HAP-1 (cell line): ENCODE measurements at places on chromosomes 3 and 15.

GRCh38 chr3:36893137-36893557 lies 51.7 kb downstream of the TRANK1 start:
- DNase-seq = no peak

DNA sequence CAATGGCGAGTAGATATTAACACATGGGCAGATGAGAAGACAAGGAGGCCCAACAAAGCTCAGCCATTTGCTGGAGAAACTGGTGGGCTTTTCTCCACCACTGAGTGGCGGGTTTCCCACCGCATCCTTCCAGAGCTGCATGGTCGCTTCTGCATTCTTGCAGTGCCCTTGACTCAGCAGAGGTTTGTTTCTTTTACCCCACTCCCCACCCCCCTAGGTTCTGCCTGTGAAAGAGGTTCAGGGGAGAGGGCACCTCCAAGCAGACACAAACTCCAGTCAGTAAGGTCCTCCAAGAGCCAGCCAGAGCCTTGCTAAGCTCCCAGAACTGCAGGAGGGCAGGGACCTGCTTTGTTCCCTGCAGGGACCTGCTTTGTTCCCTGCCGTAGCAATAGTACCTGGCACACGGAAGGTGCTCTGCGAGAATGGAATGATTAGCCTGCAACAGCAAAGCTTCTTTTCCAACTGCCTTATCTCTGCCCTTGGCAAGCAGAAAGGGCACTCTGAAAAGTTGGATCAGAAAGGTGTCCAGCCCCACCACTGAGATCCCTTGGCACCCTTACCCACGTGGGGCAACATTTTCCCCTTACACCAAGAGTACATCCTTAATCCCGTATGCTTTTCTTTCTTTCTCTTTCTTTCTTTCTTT lies 1.4 kb downstream of the PAQR5 start:
- peak; percentile 36 for DNase-seq

- DNase-seq = peak; percentile 81
Observed at GRCh38 chr3:184371570-184372018, 6.4 kb downstream of the THPO start.

- DNase-seq = no peak
Observed at GRCh38 chr3:129304146-129304961, 25.7 kb downstream of the HMCES start.

GRCh38 chr3:166435469-166436057 lies 598.3 kb upstream of the BCHE start:
- no peak for DNase-seq

DNA sequence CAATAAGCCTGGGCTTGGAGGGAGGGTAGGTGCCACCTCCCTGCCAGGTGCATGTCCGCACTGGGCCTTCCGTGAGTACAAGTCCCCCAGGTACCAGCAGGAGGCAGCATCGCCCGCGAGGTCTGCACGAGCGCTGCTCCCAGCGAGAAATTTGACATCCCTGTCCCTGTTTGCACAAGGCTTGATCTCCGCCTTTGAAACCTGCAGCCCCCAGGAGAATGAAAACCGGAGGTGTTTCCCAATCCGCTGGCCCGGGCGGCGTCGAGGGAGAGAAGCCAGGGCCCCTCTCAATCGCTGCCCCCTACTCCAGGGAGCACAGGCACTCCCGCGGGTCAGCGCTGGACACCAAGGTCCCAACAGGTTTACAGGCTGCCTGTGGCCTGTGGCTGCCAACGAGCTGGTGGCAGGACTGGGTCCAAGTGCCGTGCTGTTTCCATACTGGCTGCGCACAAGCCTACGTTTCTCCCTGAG lies 961 bp downstream of the HAPLN3 start:
- peak; percentile 83 for DNase-seq

GRCh38 chr3:23682646-23683045 lies 123.1 kb upstream of the UBE2E1 start:
- DNase-seq = no peak

- no peak for DNase-seq
Observed at GRCh38 chr3:134236505-134237170, 14.0 kb downstream of the RYK start.

DNA sequence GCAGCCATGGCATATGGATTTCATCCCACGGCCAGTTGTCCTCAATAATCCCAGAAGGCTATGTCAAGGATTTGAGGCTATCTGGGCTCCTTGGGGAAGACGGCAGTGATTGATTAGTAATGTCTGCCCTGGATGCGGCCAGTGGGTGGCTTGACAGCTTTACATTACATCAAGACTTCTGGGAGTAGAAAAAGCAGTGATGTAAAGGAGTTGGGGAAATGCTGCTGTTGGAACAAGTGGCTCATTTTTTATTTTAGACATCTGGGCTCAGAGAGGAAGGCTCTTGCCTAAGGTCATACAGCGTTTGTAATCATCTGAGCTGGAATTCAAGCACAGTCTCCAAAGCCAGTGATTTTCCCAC lies 94.1 kb downstream of the FLNB start:
- DNase-seq = no peak

GRCh38 chr15:92178911-92179310 lies 214.8 kb upstream of the ST8SIA2 start:
- DNase-seq = no peak

GRCh38 chr3:61936344-61936937 lies 375.1 kb downstream of the PTPRG start:
- DNase-seq = no peak

- DNase-seq = no peak
Observed at GRCh38 chr3:134929976-134930375, 134.9 kb downstream of the EPHB1 start.

- DNase-seq = no peak
Observed at GRCh38 chr15:95701410-95701809, 629.1 kb upstream of the NR2F2 start.

GRCh38 chr3:71862371-71863140 lies 77.6 kb upstream of the PROK2 start:
- DNase-seq = no peak

- no peak for DNase-seq
Observed at GRCh38 chr3:74403307-74403706, 211.2 kb downstream of the CNTN3 start.

GRCh38 chr3:194623449-194624290 lies 9.5 kb downstream of the TMEM44 start:
- DNase-seq = no peak

GRCh38 chr3:114154321-114154821 lies 24.5 kb downstream of the DRD3 start:
- DNase-seq = peak; percentile 99

DNA sequence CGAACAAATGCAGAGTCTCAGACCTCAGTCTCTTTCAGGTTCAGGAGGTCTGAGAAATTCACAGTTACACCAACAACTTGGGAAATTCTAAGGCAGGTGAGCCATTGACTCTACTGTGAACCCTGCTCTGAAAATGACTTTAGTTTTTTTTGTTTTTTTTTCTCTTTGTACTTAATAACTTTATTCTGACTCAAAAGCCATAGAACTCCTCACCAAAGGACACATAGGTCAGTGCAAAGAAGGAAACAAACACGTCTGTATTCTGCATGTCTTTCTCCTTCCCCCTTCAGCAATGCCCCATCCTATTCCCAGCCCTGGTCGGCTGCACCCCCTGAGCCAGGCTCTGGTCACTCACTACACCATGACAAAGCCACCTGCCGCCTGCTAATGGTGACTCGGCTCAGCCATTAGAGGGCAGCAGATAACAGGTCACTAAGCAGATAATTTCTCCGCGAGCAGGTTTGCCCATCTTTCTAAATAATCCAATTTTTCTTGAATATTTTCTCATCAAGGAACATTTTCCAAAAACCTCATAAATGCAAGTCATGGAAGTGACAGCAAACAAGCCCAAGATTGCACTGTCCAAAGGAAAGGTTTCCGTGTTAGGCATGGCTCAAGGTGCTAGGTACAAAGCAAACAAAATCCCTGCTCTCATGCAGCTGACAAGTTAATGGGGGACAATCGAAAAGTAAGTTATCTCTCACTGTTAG lies 37.7 kb downstream of the TM4SF4 start:
- peak; percentile 80 for DNase-seq

DNA sequence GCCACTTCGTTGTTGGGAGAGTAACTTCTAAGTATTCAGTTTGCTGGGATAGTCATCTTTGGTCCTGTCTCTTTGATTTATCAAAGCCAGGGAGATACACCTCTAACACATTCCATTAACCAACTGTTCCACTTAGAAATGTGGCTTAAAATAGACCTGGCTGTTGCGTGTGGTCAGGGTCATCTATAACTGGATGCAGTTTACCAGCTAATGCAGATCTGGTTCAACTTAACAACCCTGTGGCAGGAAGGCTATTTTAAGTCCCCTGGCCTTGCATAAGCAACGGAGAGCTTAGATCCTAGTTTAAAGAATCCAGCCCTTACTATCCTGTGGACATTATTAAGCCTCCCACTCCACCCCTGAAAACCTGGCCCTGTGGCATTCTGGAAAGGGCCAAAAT lies 28.1 kb upstream of the CAPN3 start:
- no peak for DNase-seq

DNA sequence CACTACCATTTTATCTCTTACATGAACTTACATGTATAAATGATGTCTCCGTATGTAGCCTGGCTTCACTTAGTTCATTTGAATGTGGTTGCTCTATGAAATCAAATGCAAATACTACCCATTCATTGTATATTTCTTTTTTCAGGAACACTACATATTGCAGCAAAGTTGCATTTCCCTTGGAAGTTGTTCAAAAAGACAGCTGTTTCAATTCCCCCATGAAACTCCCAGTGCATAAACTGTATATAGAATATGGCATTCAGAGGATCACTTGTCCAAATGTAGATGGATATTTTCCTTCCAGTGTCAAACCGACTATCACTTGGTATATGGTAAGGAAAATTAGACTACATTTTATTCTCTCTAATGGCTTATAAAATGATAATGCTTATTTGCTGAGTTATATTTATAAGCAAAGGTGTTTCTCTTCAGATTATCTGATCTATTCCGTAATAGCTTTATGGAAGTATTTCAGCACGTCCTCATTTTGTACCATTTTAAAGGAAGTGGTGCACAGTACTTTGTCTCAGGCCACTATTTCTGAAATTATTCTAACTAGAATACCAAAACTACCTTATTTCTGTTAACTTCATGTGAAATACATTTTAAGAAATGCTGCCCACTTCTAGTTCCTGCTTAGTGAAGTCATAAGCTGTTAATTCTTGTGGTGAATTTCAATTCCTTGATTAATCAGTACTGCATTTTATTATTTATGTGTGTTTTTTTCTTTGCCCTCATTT lies 95.1 kb downstream of the IL1RAP start:
- DNase-seq = no peak

DNA sequence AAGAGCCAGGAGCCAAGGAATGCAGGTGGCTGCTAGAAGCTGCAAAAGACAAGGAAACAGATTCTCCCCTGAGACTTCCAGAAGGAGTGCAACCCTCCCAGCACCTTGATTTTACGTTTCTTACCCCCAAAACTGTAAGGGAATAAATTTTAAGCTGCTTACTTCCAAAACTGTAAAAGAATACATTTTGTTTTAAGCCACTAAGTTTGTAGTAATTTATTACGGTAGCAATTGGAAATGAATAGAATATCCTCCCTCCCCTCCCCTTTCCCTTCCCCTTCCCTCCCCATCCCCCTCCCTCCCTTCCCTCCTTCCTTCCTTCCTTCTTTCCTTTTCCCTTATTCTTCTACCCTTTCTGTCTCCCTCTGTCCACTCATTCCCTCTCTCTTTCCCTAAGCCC lies 203.7 kb upstream of the CFAP20DC start:
- no peak for DNase-seq

DNA sequence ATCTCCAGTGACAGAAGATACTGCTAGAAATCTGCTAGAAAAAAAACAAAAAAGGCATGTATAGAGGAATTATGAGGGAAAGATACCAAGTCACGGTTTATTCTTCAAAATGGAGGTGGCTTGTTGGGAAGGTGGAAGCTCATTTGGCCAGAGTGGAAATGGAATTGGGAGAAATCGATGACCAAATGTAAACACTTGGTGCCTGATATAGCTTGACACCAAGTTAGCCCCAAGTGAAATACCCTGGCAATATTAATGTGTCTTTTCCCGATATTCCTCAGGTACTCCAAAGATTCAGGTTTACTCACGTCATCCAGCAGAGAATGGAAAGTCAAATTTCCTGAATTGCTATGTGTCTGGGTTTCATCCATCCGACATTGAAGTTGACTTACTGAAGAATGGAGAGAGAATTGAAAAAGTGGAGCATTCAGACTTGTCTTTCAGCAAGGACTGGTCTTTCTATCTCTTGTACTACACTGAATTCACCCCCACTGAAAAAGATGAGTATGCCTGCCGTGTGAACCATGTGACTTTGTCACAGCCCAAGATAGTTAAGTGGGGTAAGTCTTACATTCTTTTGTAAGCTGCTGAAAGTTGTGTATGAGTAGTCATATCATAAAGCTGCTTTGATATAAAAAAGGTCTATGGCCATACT lies 4.0 kb downstream of the B2M start:
- no peak for DNase-seq

DNA sequence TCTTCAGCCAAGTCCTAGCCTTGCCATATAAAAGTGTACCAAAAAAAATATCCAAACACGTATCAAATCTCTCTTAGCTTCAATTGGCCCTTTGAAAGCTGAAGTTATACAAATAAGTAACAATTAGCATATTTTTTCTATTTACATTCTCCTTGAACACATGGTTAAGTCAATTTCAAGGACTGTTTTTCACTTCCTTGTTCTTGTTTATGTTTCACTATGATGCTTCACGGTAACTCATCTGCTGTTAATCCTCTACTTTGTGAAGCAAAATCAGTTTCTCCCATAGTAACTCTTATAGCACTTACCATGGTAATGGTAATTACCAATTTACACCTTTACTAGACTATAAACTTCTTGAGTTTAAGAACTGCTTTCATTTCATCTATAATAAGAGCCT lies 10.6 kb upstream of the SPRED1 start:
- no peak for DNase-seq

GRCh38 chr3:167120828-167121227 lies 259.3 kb downstream of the ZBBX start:
- no peak for DNase-seq

DNA sequence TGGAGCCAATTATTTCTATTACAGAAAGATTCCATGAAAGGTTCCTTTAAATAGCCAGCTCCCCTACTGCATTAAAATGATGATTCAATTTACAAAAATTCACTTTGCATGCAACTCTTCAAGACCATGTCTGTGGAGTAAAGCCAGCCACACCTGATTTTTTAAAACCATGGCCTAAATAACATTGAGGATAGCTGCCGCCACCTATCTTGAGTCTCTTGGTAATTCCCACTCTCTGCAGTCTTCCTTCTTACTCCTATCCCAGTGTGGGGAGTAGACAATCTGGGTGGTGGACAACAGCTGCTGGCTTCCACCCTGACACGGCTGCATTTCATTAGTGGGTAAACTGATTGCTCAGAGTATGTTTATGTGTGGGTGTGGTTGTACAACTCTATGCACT lies 10.7 kb downstream of the LRTM1 start:
- DNase-seq = no peak

GRCh38 chr3:5583920-5584319 lies 396.4 kb downstream of the EDEM1 start:
- DNase-seq = no peak

- DNase-seq = no peak
Observed at GRCh38 chr3:60263191-60263590, 988.1 kb downstream of the FHIT start.

DNA sequence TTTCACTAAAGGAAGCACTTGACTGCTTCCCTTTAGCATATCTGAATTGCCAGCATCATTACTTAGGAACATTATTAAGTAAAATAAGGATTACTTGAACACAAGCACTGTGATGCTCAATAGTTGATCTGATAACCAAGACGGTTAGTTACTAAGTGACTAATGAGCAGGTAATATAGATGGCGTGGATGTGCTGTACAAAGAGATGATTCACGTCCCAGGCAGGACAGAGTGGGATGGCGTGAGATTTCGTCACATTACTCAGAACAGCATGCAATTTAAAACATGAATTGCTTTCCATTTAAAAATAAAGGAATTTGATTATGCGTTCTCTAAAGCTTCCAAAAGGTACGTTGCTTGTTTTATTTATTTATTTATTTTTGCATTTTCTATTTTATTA lies 240.0 kb upstream of the ARHGEF26 start:
- DNase-seq = no peak
